ENCODE measurements at places on chromosomes 2 and 18.

GRCh38 chr2:224369028-224369632 is 32.8 kb downstream of the FAM124B start:
- DNase-seq, result peak; percentile 48

DNA sequence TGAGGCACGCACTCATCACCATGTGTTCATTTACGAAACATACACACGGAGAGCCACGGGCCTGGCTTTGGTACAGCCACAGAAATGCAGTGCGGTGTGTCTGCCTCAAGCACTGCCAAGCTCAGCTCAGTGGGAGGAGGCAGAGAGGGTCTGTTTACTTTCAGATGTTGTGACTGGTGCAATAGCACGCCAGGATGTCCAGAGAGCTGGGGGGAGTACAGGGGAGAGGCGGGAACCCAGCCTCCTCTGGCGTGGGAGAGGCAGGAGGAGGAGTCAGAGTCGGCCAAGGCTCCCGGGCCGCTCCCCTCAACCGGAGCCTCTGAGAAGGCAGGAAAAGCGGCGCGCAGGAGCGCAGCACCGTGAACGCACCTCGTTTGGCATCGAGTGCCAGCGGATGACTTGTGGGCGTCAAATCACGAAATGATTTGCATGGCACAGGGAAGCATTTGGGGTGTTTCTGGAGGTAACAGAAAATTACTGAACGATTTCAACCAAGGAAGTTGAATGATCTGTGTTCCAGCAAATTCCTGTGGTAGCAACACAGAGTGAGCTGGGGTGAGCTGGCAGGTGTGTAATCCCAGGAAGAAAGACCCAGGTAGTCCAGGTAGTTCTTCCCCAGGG is 143.0 kb downstream of the ZNF516 start:
- peak; percentile 85 for DNase-seq

DNA sequence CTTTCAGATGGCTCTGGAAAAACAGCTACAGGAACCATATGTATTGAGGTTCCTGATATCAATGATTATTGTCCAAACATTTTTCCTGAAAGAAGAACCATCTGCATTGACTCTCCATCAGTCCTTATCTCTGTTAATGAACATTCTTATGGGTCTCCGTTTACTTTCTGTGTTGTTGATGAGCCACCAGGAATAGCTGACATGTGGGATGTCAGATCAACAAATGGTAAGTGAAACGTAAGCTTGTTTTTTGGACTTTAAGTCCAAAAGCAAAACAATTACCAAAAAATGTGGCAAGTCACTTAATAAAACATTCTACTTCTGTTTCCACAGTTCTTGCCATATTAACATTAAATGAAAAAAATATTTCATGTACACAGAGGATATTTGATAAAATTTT is 26.8 kb downstream of the DSG4 start:
- DNase-seq, result no peak

DNA sequence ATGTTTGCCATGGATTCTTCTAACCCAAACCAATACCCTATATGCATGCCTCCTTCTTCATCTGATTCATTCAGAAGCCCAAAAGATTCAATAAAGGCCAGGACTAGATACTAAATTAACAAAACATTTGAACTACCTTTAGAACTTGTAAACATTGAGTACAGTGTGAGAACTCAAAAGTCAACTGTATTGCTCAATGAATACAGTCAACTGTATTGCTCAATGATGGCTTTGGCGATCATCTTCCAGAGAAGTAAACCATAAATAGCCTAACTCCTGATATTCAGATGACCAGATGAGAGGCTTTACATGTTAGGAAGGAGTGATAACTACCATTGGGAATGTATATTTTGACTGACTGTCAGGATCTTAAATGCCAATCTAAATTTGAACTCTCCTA is 206.5 kb upstream of the ITGA4 start:
- DNase-seq, result no peak

GRCh38 chr2:237033536-237034060 is 52.1 kb upstream of the COPS8 start:
- DNase-seq, result no peak

DNA sequence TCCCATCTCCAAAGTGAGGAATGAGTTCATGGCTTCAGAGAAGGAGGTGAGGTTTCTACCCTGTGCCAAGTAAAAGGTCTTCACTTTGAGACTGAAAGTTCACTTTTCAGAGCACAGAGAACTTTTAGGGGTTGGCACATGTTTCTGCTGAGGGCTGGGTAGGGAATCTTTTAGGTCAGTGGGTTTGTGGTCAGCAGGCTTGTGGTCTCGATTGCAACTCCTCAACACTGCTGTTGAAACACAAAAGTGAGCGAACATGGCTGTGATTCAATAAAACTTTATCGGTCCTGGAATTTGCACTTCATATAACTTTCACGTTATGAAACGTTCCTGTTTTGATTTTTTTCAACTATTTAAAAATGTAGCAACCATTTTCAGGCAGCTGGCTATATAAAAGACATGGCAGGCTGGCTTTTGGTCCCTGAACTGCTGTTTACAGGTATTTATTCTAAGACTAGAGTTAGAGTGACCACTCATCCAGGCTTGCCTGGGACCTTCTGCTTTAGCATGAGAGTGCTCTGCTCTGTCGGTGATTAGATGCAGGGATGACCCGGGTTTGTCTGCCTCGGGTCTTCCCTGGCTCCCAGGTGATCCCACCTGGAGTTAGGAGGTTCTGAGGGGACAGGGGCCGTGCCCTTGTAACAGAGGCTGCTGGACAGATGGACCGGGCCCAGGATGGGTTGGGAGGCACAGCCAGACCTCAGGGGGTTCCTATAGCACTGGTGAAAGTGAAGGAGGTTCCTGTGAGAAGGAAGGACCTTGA is 62.7 kb upstream of the TAF1B start:
- DNase-seq, result no peak

DNA sequence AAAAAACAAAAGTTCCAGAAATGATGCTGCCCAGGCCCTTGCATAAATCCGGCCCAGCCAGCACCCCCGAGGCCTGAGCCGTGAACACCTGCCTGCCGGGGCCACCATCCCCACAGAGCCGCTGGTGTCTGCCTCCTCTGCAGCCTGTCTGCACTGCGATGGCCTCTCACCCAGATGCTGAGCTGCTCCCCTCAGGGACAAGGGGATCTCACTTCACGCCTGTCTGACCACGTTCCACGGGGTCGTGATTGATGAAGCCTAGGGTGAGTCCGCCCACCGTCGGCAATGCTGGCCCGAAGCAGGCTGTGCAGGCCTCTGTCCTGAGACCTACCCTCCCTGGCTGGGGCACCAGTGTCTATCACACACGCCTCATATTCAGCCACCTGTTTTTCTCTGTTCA is 444.2 kb downstream of the EIPR1 start:
- DNase-seq, result no peak

- DNase-seq, result no peak
Measured at GRCh38 chr2:100039291-100039980, 103.0 kb downstream of the AFF3 start.

DNA sequence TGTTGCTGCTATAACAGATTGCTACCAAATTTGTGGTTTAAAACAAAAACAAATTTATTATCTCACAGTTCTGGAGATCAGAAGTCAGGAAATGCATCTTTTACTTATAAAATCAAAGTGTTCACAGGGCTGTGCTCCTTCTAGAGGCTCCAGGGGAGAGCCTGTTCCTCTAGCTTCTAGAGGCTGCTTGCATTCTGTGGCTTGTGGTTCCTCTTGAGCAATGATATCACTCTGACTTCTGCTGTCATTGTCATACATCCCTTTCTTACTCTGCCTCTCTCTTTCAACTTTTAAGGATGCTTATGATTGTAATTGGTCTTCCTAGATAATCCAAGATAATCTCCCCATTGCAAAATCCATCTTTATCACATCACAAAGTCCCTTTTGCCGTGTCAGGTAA is 6.1 kb upstream of the DCC start:
- no peak for DNase-seq

DNA sequence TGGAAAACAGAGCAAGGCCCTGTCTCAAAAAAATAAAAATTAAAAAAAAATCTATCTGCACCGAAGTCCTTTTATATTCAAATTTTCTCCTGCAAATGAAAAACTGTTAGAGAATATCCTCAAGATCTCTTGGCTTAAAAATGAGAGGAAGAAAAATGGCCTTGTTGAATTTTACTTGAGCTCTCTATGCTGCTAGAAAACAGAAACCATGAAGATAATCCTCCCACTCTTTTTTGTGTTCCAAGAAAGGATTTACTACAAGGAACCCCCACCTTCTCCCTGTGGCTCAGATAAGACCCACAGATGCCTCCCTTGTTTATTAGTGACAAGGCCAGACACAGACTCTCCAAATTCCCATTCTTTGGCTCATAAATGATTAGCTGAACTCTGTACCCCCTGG is 71.0 kb downstream of the SGPP2 start:
- no peak for DNase-seq

DNA sequence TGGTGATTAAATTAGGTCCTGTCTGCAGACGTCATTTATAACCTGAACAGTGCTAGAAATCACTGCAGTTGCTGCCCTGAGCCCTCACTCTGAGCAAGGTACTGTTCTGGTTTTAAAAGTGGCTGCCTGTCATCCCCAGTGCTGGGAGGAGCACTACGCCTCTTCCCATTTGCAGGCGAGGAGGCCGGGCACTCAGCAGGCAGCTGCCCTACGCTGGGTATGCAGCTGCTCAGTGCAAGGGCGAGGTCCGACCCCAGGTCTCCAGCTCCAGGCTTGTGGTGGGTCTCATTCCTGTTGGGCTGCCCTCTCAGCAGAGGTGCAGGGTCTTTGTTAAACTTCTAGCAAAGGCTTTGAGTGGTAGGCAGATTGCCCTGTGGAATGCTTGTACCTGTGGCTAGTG is 15.7 kb downstream of the CNDP2 start:
- no peak for DNase-seq

GRCh38 chr2:171297956-171298355 is 135.8 kb downstream of the METTL8 start:
- peak; percentile 56 for DNase-seq

GRCh38 chr2:217398860-217399259 is 539.0 kb upstream of the TNP1 start:
- no peak for DNase-seq

GRCh38 chr2:63741884-63742579 is 99.7 kb upstream of the UGP2 start:
- DNase-seq, result peak; percentile 60

DNA sequence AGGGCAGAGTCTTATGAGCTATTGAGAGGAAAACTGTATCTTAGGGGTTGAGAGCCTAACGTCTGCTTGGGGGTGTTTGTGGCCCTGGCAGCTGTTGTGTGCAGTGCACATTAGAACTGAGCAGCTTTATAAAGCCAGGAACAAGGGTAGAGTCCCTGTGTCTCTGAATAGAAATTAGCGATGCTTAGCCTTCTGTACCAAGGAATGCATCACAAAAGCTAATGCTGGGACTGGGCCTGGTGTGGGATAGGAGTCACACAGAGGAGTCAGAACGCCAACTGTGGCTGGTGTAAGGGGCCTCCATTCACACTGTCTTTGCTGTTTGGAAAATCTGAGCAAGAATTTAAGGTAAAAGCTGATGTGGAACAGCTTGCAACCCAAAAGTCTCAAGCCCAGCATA is 283.2 kb downstream of the SOX11 start:
- no peak for DNase-seq

DNA sequence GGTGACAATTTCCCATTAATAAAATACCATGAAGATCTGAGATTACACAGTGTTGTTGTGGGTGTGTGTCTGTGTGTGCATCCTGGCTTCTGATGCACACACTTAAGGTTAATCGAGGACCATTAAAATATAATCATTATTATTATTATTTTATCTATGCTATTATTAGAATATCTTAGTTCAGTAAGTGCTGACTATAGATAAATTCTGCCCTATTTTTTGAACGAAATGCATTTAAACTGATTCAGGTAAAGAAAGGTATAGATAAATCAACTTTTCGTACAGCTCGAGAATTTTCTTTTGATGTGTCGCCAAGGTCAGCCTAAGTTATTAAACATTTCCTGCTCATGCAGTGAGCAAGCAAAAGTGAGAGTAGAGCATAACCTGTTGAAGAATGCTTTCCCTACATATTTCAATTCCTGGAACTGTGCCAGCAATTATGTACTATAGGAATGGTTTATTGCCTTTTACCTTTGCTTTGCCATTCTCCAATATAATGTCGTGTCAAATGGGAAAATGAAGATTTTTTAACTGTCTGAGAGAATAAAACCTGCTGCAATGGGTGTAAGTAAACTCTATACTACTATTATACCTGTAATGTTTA is 25.8 kb downstream of the KCNJ3 start:
- DNase-seq, result no peak

DNA sequence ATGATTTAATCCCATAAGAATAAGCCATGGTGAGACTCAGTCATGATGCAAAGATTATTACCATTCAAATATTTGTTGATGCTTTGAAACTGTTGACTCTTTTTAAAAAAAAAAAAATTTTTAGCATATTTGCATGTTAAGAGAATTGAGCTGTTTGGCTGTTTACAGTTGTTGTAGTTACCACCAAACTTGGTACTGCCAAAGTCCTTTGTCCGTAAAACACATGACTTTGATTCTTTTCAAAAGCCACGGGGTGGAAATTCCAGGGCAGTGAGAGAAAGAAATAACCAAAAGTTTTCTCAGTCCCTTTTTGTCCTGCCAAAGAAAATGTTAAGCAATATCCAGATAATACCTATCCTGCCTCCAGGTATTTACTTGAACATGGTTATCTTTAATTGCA is 474.8 kb downstream of the METTL4 start:
- no peak for DNase-seq

DNA sequence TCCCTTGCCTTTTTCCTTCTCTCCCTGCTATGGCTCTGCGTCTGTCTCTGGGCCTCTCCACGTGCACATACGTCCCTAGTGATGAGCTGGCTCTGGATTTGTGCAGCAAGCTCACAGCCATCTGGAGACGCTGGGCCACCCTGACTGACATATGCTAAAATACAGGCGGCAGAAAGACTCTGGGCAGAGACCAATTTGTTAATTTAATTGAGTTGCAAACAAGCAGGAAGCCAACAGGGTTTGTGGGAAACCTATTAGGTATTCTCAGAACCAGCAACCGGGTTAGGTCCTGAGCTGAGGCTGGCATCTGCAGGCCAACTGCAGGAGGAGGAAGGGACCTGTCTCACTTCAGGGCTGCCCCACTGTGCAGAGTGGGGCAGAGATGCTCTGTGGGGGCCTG is 53.5 kb upstream of the SMAD2 start:
- DNase-seq, result no peak

DNA sequence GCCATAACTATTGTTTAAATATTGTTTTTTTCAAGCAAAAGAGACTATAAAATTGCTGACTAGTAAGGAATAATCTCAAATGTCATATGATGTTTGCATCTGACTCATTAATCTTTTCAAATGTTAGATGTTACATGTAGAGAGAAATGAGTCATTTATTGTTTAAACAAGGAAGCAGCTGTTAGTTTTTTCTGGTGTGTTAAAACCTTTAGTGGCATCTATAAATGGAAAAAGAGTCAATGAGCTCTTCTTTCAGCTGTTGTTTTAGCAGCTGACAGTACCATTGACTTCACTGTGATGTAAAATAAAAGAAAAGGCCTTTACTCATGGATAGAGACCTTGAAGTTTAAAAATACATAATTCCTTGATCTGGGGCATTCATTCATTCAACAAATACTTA is 1.8 kb upstream of the KLHL41 start:
- DNase-seq, result peak; percentile 47
